ENCODE measurements at places on chromosomes 16 and 17.
A peak's percentile ranks its signal among the peaks of the same experiment; 100 is the strongest.

GRCh38 chr17:77394540-77395295 lies 253.9 kb downstream of the SEC14L1 start:
- DNase-seq = no peak

DNA sequence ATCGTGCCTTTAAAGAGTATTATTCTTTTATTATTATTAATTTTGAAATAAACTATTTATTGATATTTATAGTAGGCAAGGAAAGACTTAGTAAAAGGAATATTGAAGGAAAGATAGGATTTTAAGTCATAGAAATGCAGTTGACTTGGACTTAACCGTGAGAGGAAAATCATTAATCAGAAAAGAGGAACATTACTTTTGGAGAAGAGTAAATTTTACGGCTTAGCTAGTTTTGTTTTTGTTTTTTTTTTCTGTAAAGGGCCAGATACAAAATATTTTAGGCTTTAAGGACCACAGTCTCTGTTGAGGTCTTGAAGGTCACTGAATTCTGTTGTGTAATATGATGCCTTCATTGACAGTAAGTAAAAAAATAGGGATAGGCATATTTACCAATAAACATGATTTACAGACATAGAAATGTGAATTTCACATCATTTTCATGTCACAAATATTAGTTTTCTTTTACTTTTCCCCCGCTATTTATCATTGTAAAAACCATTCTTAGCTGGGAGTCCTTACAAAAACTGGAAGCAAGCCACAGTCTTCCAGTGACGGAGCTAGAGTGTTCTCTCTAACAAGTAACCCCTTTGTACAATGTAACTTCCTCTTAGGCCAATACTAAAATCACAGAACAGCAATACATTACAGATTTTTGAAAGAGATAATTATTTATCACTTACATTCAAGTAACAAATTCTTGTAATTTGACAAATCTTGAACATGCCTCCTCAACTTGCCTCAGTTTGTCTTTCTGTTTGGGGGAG lies 2.3 kb upstream of the KCNJ16 start:
- DNase-seq = no peak

- no peak for DNase-seq
Observed at GRCh38 chr17:10429421-10430045, 7.8 kb upstream of the MYH8 start.

GRCh38 chr16:88665570-88665969 lies 2.7 kb upstream of the MVD start:
- DNase-seq = no peak

DNA sequence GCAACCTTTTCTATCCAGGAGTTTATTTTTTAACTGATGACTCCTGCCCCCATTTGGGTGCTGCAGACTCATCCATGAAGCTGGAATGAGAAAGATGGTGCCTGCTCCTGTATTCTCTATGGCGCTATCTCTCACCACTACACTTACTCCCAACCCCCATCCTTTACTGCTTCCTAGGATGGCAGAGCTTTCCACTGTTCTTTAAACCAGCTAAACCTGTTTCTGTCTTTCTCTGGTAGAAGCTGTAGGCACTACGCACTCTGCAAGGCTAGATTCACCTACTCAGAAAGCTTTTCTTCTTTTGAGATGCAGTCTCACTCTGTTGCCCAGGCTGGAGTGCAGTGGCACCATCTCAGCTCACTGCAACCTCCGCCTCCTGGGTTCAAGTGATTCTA lies 47.0 kb downstream of the ADAMTS18 start:
- no peak for DNase-seq

DNA sequence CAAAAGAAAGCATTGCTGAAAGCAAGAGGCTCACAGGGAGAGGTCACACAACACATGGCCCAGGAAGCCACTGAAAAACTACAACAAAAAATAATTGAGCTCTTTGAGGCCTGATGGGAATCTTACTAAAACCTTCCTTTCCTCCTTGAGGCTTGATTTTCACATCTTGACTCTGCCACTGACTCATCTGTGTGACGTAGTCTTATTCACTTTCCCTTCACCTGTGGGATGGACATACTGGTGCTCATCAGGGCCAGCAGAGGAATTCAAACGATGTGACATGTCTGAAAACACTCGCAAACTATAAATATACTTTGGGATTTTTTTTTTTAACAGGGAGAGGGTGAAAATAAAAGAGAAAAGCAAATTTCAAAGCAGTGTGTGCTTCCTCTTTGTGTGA lies 78.3 kb upstream of the ASIC2 start:
- no peak for DNase-seq

- DNase-seq = no peak
Observed at GRCh38 chr17:32763855-32764439, 113.0 kb downstream of the MYO1D start.

- DNase-seq = peak; percentile 94
Observed at GRCh38 chr16:53509906-53510703, 7.1 kb upstream of the AKTIP start.

DNA sequence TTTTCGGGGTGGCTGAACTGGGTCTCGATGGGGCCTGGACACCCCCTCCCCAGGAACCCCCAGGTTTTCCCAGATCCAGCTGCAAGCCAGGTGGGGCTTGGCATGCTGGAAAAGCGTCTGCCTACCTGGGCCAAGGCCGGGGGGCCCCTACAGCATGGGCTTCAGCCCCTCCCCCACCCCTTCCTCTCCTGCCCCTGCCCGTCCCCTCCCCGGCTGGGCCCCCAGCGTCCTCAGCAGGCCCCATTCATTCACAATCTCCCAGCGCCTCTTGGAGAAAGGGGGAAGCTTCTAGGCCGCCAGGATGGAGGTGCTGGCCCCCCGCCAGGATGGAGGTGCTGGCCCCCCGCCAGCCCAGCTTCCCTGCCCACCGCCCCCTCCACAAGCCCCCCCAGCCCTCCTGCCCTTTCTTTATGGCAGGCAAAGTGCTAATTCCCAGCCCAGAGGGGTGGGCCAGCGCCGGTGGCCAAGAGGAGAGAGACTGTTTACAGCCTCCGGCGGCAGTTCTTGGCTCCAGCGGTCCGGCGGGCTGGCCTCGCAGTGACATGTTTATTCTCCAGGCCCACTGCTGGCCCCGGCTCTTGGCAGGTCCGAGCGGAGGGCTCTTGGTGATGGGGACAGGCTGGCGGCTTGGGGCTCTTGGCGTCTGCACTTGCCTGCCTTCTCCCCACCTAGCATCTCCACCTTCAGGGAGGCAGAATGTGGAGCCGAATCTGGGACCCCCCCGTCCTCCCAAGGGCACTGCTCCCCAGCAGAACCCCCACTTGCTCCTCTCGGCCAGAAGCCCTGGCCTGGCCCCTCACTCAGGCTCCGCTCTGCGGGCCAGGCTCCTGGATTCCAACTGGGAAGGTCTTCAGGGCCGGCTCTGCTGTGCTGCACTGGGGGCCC lies 94.4 kb upstream of the CIBAR2 start:
- no peak for DNase-seq

DNA sequence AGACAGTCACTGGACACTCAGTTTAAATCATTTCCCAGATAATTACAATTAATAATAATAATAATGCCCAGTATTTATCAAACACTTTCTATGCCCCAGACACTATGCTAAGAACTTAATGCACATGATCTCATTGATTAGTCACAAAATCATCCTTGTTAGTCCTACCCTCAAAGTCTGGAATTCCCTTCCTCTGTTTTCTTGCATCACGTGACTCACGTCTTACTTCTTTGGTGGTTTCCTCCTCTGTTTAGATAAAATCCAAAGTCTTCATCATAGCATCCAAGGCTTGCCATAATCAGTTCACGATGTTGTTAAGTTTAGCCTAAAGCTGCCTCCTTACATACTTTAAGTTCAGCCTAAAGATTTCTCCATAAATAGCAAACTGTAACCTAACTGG lies 471.9 kb downstream of the PMP22 start:
- DNase-seq = no peak

DNA sequence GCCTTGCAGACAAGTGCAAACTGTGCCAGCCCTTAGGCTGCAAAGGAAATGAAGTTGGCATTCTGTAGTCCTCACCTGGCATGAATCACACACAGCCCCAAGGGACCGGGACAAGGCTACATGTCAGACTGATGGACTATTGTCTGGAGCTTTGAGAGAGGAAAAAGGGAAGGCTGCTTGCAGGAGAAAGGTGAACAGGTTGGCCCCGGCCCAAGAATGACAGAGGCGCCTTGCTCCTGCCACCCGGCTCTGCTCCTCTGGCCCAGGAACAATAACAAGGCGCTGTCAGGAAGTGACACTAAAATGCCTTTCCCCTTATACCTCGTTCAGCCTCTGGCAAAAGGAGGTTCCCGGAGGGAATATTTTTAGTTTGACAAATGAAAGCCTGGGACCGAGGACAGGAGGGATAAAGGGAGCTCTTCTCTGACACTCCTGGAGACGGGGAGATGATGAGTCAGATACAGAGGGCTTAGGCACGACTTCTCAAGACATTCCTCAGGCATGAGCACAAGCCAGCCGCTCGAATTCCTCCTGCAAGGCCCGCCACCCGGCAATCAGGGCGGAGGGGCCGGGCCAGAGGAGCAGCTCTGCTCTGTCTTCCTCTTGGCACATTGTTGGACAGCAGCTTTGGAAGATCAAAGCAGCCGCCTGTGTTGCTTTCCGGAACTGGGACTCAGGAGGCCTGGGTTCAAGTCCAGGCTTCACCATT lies 105.8 kb downstream of the NOG start:
- DNase-seq = peak; percentile 48

DNA sequence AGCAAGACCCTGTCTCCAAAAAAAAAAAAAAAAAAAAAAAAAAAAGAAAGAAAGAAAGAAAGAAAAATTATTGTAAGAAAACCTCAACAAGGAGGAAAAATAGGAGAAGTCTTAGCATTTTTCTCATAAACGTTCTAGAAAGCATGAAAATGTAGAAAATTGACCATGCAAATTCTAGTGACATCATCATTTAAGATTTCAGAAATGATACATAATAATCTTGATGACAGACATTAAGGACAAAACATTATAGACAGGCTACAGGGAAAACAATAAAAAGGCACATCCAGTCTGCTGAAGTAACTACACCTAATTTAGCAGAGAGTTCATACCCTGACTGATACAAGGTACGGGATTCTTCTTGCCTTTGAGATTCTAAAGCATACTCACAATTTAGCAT lies 21.9 kb downstream of the MED13 start:
- no peak for DNase-seq

- no peak for DNase-seq
Observed at GRCh38 chr17:76925441-76925891, 57.3 kb downstream of the MGAT5B start.

- DNase-seq = no peak
Observed at GRCh38 chr17:19720631-19721426, 4.4 kb upstream of the SLC47A2 start.

- DNase-seq = no peak
Observed at GRCh38 chr17:82483836-82484235, 25.3 kb downstream of the NARF start.

DNA sequence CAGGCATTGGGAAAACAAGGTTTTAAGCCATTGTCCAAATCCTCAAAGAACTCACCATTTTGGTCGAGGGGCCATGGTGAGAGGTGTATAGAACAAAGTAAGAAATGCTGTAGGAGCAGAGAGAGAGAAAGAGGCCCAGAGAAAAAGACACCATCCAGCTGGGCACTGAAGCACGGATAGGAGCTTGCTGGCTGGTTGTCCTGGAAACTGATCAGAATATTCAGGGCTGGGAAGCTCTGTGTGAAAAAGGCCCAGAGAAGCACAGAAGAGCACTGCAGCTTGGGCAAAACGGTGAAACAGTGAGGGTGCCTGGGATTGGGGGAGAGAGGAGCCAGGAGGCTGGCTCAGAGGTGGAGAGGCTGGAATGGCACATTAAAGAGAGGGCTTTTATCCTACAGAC lies 16.5 kb downstream of the HS3ST3B1 start:
- peak; percentile 15 for DNase-seq

DNA sequence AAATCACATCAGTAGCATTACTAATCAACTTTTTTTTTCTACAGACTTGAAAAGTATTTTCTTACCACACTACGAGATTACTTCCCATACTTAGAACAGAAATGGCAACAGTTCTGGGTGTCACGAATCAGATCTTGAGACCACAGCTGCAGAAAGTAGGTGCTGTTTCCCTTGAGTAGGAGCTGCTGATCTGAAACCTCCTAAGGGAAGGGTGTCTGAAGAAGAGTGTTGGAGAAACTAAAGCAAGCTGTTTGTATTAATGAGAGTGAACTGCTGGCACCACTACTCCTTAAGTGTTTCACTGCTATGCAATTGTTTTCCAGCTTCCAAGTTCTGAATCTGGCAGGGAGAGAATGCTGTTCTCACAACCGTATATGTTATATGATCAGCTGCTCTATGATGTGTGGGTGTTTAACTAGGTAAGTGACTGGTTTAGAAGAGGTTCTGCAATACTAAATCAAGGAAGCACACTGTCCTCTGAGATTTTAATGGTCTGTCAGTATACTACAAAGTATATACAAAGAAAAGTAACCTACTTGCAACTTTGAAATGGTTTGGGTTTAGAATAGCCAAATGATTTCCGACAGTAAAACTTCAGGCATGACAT lies 3.3 kb downstream of the ZNF652 start:
- no peak for DNase-seq

DNA sequence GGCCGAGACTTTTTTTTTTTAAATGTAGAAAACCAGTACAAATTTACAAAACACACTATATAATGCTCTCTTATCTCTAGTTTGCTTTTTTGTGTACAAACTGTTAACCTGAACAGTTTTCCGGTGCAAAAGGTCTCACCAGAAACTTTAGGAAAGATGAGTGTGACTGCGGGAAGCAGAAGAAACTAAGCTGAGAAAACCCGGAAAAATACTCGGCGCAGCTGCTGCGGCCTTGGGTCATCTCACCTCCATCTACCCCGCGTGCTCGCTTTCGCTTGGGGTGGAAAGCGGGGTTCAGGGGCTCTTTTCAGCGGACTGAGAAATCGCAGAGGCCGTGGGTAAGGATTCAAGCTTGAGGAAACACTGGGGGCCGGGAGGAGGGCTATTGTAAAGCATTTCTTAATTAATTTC lies 1.8 kb downstream of the SALL1 start:
- no peak for DNase-seq

- DNase-seq = peak; percentile 4
Observed at GRCh38 chr17:48994549-48995303, 2.5 kb upstream of the IGF2BP1 start.

DNA sequence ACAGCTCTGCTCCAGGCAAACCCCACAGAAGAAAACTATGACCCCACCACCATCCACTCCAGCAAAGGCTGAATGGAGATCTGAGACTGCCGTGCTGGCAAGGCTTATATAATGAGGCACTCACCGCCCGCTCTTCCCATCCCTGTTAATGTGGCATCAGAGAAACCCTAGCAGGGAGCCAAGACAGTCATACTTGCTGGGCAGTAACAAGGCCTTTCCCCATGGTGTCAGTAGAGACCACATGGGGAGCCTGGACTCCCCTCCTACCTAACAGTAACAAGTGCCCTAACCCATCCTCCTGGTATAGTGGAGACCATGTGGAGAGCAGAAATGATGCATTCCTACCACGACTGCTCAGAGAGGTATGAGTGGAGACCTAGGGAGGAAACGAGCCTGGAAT lies 235.2 kb downstream of the C16orf78 start:
- DNase-seq = no peak

Measured in lower leg skin (tissue), 4 donors.